HTR-8/SVneo (cell line): ENCODE measurements at places on chromosomes 7 and 10.

GRCh38 chr7:2074691-2075090 lies 158.1 kb downstream of the MAD1L1 start:
- DNase-seq: no peak

DNA sequence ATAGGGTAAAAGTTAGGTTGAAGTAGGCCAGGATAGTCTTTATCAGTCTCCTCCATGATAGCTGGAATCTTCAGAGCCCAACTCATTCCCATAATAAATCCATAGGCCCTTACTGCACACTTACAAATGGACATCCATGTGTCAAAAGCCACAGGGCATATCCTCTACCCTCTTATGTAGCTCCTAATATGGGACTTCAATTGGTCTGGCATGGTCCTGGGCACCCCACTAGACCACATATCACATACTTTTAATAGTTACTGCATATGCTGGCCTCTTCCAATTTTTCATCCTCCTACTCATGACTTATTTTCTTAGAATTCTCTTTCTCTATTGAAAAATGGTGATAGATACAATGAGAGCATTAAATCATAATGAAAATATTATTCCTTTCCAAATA lies 169.3 kb downstream of the MAGI2 start:
- no peak for DNase-seq

DNA sequence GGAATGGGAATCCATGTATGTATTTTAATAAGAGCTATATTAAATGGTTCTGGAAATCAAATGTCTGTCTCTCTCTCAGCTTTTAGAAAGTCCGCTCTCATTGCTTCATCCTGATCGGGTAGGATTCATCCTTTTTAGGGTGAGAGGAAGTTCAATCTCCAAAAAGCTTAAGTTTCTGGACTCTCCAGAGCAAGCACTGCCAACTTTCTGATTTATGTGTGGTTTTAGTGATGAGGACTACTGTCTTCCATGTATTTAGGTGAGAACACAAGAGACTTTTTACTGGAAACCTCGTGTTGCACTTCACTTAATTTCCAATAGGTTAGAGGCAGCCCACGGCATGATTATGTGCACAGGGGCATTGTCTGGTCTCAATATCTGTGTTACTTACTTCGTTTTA lies 267.9 kb downstream of the SUGCT start:
- no peak for DNase-seq

DNA sequence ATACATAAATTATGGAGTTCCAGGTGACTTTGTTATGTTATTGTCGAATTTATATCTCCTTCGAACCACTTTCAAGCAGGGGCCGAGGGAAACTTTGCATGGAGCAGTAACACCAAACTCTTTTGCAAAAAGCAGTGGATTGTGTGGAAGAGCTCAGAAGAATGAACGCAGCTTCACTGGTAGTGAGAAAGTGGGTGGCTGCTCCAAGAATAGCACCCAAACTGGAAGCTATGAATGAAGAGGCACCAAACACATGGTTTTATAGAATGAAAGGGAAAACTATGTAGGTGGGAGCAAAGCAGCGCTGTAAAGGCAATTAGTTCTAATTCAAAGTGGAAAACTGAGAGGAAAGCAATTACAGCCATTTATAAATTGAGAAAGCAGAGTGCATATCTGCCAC lies 67.2 kb downstream of the CTTNBP2 start:
- no peak for DNase-seq

GRCh38 chr10:43121444-43121843 lies 16.8 kb upstream of the CSGALNACT2 start:
- DNase-seq: no peak

DNA sequence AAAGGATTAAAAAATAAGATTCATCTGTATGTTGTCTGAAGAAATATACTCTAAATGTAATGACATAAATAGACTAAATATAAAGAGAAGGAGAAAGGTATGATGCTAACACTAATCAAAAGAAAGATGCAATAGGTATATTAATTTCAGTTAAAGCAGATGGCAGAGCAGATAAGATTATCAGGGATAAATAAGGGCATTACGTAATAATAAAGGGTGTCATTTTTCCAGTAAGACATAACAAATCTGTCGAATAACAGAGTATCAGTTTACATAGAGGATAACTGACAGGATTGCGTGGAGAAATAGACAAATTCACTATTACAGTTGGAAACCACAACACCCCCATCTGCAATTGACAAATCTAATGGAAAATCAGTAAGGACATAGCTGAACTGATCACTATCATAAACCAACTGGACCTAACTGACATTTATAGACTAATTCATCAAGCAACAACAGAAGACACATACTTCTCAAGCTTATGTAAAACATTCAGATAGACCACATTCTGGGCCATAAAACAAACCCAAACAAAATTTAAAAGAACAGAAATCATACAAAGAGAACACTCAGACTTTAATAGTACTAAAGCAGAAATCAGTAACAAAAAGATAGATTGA lies 384.1 kb upstream of the COBL start:
- no peak for DNase-seq
